HTR-8/SVneo (cell line): ENCODE measurements at places on chromosomes 1 and 21.

- no peak for DNase-seq
Measured at GRCh38 chr1:42013881-42014470, 95.3 kb upstream of the HIVEP3 start.

- no peak for DNase-seq
Measured at GRCh38 chr1:38587766-38588165, 271.8 kb downstream of the RRAGC start.

DNA sequence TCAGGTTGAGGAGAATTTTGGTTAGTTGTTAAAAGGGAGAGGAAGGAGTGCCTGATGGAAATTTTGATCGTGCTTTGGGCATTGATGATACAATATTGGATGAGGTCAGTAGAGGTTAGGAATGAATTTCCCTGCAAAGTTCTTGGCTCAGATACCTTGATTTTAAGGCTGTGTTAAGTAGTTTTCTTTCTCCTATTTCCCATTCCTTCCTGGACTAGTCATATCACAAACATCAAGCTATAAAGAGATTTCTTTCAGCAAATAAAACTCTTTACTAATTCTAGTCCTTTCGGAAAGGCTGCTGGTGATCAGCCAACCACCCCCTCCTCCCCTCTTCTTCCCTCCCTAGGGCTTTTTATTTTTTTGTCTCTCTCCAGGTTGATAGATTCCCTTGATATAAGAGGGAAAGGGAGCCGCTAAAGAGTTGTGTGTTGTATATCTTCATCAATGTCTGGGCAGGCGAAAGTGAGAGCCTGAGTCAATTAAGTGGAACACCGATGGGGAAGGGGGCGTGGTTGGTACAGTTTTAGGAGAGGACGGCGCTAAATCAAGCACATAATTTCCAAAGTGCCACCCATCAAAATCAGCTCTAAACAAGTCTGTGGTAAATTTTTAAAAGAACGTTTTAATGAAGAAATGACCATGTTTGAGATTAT lies 100.1 kb upstream of the PLXNA2 start:
- DNase-seq, result no peak

DNA sequence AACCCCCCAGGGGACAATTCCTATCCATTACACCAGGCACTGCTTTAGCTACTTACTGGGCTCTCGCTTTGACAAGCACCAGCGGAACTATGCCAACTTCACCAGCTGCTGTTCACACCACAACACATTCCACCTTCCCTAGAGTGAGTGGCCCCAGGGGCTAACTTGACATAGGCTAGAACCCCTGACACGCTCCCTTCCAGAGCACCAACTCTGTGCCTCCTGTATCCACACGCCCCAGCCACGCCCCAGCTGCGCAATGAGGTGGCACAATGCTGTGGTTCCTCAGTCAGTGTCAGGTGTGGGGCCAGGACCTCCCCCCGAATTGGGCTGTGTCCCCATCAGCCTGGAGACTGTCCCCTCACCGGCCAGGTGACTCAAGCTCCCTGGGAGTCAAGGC lies 11.7 kb upstream of the FGR start:
- no peak for DNase-seq

- DNase-seq, result no peak
Measured at GRCh38 chr1:240284656-240285414, 193.2 kb downstream of the FMN2 start.

- peak; percentile 94 for DNase-seq
Measured at GRCh38 chr21:45820171-45821091, 161.1 kb upstream of the COL6A1 start.

GRCh38 chr1:96587222-96587621 lies 134.4 kb upstream of the PTBP2 start:
- no peak for DNase-seq

DNA sequence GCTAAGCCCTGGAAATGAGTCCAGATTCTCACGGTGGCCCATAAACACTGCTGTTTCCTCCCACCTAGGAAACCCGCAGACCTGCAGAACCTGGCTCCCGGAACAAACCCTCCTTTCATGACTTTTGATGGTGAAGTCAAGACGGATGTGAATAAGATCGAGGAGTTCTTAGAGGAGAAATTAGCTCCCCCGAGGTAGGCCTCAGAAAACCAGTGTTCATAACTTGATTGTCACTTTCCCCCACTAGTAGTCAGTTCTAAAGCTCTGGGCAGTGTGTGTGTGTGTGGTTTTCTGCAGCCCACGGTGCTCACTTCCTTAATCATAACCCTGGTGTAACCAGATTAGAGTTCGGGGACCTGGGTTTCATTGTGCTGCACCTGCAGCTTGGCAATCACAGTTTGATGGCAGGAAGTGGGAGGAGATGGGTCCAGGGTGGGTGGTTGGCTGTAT lies 39.1 kb downstream of the CLIC6 start:
- no peak for DNase-seq

GRCh38 chr1:8121261-8122159 lies 95.4 kb upstream of the ERRFI1 start:
- DNase-seq, result peak; percentile 61
